Forelimb muscle (tissue), 1 donor: ENCODE measurements at places on chromosomes 12 and 14.

- DNase-seq, result no peak
Observed at GRCh38 chr12:43711348-43711747, 47.2 kb downstream of the PUS7L start.

GRCh38 chr12:62621101-62621638 lies 154.5 kb downstream of the MON2 start:
- no peak for DNase-seq

DNA sequence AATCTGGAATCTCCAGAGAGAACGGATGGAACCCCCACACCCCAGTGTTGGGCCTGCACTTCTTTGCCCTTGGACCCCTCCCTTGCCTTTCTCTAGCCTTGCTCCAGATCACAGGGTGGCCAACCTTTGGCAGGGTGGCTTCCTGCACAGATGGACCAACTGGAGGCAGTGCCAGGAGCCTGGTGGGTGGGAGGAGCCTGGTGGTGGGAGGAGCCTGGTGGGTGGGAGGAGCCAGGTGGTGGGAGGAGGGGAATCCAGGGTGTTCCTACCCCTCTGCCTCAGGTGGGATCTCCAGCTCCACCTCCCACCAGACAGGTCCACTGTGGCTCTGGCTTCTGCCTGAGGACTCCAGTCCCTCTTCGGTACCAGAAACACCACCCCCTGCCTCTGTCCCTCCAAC lies 15.0 kb upstream of the ORAI1 start:
- DNase-seq, result no peak

DNA sequence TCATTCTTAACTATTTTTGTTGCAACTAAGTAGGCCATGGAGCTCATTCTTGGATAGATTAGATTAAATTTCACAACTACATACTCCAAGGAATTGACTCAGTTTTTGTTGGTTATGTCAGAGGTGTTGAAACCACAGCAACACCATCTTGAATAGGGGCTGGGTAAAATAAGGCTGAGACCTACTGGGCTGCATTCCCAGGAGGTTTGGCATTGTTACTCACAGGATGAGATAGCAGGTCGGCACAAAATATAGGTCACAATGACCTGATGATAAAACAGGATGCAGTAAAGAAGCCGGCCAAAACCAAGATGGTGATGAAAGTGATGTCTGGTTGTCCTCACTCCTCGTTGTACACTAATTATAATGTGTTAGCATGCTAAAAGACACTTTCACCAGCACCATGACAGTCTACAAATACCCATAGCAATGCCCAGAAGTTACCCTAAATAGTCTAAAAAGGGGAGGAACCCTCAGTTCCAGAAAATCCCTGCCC lies 20.9 kb downstream of the DMAC2L start:
- DNase-seq, result no peak

GRCh38 chr12:69345742-69346141 lies 2.4 kb upstream of the LYZ start:
- no peak for DNase-seq

GRCh38 chr14:23181946-23182345 lies 1.5 kb downstream of the SLC7A8 start:
- no peak for DNase-seq

- no peak for DNase-seq
Observed at GRCh38 chr14:67265131-67265530, 23.9 kb downstream of the PALS1 start.

GRCh38 chr14:96781371-96781770 lies 15.8 kb upstream of the VRK1 start:
- no peak for DNase-seq

GRCh38 chr12:42284157-42284556 lies 41.7 kb downstream of the ZCRB1 start:
- no peak for DNase-seq

GRCh38 chr12:4164188-4164558 lies 109.4 kb upstream of the CCND2 start:
- DNase-seq, result no peak

- no peak for DNase-seq
Observed at GRCh38 chr14:23931721-23932289, 21.8 kb upstream of the DHRS4 start.

- no peak for DNase-seq
Observed at GRCh38 chr12:113236539-113237399, 15.5 kb downstream of the TPCN1 start.

DNA sequence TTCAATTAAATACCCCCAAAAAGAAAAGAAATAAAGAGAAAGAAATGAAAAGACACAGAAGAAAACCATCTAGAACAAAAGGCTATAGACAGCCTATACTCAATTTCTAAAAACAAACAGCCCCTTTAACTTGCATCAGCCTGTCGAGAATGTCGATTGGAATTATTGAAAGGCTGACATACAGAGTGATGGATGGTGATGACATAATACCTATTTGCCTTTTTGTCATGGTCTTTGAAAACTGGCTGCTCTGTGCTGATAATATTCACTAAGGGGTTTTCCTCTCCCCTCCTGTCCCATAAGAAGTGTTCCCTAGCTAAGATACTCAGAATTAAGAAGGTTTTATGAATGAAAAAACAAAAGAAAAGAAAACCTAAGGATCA lies 393.7 kb downstream of the SOX5 start:
- no peak for DNase-seq

GRCh38 chr12:95836185-95836609 lies 22.6 kb upstream of the SNRPF start:
- no peak for DNase-seq
